ENCODE measurements at places on chromosomes 3 and 15. TPM values are rescaled to one million over a fixed set of nuclear protein-coding genes. Genes with fewer than 3 reads are reported as not detected.

CLDN18 gene
- total RNA-seq = not detected

DNA sequence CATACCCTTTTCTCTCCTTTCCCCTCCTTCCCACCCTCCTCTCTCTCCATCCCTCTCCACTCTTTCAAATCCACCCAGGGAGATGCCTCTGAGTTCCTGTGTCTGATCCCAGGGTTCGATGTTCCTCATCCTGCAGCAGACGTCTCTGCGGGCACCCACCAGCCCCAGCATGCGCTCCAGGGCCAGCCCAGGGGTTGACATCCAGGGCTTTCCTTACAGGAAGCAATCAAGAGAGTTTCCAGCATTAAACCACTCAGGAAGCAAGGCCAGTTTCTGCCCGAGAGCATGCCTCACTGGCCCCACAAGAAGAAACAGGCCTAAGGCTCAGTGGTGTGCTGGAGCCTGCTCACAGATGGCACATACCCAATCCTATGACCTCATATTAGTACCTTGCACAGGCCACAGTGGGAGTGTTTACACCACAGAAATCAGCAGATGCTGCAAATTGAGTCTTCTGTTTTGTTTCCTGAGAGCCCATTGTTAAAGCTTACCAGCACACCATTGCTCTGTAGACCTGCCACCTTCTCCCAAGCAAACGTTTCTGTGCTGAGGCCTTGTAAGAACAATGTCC, 13.2 kb downstream of the SLC6A1 start:
- DNase-seq = no peak

MCTP2 gene
- total RNA-seq = 14.8 TPM

RHCG gene
- 1.6 TPM for total RNA-seq

EXOG gene
- 11.4 TPM for total RNA-seq

- no peak for DNase-seq
These were observed 71.6 kb upstream of the CMTM7 start for GRCh38 chr3:32320080-32320479.

SLC12A1 gene
- total RNA-seq = 0.17 TPM

DNA sequence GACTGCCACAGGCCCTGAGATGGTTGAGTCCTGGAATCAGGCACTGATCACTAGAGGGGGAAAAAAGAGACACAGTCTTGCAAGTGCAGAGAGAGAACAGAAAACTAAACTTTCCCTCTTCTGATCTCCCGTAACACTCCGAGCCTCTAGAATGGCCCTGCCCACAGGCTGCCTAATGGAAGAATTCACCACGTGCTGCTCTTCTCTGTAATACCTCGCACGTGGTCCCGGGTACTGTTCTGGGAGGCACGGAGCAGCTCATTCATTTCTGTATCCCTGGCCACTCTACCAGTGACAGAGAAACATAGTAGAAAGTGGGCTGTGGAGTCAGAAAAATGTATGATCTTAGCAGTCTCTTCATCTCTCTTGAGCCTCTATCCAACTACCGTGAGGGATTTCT, 30.4 kb downstream of the VGLL4 start:
- DNase-seq = no peak

SLC28A2 gene
- total RNA-seq = not detected

THAP10 gene
- 1.0 TPM for total RNA-seq

SKIC8 gene
- total RNA-seq = 89.1 TPM

SLC24A5 gene
- not detected for total RNA-seq

SYNPR gene
- total RNA-seq = not detected

CILP gene
- 0.40 TPM for total RNA-seq
